Left renal cortex interstitium (tissue), 4 donors: ENCODE measurements at places on chromosomes 16 and 17.

GRCh38 chr17:19299866-19300265 is 62.7 kb downstream of the B9D1 start:
- DNase-seq: no peak

DNA sequence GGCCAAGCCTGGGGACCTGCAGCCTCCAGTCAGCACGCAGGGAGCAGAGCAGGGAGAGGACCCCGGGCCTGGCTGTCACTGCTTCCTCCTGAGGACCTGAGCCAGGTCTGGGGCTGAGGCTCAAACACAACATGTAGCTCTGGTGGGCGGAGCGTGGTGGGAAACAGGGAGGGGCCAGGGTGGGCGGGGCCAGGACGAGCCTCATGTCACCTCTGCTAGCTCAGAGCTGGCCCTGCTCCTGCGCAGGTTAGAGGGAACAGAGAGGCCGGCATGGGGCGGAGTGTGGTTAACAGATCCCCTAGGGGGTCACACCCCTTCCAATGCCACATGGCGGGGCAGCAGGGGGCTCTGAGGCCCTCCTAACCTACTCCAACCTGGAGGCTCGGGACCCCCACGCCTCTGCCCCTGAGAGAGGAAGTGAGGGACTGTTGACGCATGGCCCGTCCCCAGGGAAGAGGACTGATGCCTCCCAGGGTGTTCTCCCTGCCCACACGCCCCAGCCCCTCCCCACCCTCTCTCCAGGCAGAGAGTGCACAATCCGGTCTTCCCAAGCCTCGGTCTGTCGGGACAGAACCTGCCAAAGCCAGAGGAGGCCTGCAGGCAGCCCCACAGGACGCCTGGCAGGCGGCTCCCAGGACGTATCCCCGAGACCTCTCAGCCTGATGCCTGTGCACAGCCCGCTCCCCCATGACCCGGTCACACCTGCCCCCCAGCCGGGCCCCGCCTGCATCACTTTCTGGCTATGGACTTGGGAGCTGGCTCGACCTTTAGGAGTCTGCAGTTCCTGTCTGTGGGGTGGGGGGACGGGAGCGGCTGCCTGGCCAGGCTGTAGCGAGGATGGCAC is 15.2 kb downstream of the PIEZO1 start:
- DNase-seq: no peak

- no peak for DNase-seq
Measured at GRCh38 chr17:8405499-8406016, 7.9 kb upstream of the RNF222 start.

DNA sequence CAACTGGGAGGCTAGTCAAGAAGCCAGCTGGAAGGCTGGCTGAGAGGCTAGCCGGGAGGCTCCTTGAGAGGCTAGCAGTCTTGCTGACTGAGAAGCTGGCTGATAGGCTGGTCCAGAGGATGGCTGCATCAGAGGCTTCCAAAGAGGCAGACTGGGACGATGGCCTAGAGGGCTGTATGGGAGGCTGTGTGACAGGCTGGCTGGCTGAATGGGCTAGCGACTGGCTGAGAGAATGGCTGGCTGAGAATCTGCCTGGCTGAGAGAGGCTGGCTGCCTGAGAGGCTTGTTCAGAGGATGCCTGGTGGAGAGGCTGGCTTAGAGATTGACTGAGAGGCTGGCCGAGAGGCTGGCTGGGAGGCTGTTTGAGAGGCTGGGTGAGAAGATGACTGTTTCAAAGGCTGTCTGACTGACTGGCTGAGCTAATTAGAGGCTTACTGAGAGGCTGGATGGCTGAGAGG is 34.8 kb upstream of the ACSM2B start:
- DNase-seq: no peak

DNA sequence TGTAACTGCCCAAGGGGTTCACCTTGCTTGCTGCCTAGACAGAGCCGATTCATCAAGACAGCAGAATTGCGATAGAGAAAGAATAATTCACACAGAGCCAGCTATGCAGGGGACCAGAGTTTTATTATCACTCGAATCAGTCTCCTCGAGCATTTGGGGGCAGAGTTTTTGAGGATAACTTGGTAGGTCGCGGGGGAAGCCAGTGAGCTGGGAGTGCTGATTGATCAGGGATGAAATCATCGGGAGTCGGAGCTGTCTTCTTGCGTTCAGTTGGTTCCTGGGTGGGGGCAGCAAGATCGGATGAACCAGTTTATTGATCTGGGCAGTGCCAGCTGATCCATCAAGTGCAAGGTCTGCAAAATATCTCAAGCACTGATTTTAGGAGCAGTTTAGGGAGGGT is 9.1 kb downstream of the ITGAM start:
- DNase-seq: no peak

- DNase-seq: no peak
Measured at GRCh38 chr17:51046046-51046445, 74.6 kb downstream of the SPAG9 start.

DNA sequence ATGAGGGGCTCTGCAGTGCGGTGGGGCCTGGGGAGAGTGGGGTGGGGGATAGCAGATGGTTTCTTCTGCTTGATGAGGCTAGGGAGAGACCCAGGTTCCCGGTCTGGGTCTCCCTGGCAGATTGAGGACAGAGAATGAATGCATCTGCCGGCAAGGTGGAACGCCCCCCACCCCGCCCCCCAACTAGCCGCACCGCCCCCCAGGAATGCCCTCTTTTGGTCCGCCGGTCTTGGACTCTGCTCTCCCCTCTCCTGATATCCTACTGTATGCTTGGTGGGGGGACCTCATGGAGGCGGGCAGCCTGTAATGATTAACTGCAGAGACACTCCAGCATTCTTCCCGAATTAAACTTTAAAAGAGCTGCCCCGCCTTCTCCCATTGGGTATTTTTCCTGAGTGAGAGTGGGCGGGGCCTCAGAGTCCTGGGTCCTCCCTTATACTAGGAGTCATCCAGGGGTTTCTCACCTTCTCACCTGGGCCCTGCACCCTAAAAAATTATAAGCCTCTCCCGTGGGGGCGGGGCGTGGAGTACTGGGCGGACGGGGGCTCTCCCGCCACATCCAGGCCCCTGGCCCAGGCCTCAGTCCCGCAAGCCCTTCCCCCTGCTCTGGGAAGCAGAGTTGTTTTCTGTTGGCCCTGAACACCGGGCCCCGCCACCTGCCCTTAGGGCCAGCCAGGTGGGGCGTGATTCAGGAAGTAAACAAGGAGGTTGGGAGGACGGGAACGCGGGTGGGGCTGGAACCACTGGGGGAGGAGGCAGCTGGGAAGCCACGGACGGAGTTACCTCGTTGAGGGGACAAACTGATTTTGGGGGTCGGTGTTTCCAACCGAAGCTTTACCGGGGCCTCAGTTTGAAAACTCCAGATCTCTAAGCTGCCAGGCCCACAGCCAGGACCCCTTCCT is 1.5 kb downstream of the GRB7 start:
- DNase-seq: peak; percentile 83

DNA sequence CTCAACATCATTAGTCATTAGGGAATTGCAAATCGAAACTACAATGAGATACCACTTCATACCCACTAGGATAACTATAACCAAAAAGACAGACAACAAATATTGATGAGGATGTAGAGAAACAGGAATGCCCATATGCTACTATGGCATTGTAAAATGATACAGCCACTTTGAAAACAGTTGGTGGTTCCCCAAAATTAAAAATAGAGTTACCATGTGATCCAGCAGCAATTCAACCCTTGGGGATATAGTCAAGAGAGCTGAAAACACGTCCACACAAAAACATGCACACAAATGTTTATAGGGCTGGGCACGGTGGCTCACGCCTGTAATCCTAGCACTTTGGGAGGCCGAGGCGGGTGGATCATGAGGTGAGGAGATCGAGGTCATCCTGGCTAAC is 10.0 kb upstream of the PECAM1 start:
- no peak for DNase-seq

DNA sequence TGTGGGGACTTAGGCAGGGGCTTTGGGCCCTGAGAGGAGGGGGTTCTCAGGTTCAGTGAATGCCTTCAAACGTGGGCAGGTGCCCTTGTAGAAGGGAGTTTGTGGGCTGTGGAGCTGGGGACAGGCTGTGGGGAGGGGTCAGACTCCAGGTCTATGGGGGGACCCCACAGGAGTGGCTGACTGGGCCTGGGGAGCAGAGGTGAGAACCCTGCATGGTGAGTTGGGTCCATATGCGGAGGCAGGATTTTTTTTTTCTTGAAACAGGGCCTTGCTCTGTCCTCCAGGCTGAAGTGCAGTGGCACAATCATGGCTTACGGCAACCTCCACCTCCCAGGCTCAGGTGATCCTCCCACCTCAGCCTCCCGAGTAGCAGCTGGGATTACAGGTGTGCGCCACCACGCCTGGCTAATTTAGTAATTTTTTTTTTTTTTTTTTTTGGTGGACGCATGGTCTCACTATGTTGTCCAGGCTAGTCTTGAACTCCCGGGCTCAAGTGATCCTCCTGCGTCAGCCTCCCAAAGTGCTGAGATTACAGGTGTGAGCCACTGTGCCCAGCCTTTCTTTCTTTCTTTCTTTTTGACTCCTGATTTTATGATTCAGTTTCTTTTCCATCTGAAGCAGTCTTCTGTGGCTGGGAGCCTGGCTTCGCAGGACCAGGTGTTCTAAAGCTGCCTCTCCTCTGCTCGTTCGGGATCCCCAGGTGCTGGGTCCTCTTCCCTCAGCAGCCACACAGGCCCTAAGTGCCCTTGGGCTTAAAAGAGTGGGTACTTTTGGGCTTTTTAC is 19.0 kb upstream of the ADCY7 start:
- DNase-seq: no peak

DNA sequence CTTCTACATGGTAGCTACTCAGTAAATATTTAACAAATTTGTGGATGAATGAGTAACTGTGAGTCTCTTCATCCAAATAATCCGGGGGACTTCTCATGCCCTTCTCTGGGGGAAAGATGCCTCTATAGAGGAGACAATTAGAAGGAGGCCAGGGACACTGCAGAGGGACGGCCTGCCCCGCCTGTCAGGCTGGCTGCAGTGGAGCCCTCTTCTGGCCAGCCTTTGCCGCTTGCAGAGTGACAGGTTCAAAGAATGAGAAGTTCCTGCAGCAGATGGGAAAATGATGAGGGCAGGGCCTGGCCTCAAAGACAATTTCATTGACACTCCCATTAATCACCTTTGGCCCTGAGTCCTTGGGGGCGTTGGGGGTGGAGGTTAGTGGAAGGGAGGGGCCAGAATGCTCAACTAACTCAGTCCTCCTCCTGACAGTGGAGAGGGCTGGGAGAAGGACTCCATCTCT is 339.0 kb downstream of the MAF start:
- DNase-seq: no peak
